ENCODE measurements at places on chromosomes 12 and 14.

GRCh38 chr12:108066583-108067577 is 62.2 kb upstream of the WSCD2 start:
- DNase-seq, result no peak

DNA sequence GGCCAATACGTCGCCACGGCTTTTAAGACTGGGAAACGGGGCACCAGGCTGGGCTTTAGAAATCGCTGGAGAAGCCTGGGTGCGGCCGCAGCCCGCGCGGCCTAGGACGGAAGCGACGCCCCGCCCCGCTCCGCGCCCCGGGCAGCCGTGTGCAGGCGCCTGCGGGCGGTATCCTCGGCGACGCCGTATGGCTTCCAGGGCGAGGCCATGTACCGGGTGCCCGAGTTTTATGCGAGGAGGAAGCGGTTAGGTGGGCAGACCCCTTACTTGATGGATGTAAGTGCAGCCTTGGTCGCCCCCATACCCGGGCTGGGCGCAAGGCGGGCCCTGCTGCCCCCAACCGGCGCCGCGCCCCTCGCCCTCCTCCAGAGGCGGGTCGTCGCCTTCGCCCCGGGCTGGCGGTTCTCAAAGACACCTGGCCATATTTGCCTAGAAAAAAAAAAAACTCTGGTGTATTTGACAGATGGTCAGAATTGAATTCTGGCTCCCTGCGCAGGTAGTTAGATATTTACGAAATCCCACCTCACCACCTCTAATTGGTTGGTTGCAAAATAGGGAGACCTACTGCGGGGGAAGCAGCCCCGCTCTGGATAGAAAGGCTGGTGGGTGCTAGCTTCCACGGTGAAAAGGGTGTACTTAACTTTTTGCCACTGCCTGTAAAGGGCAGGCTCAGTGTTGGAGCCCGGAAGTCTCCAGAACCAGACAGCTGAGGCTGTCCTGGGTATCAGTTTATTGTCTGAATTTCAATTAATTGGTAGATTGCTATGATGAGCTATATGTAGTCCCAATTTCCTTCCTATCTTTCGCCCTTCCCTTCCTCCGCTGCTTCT is at the start of gene PPP1R36:
PPP1R36 (plus strand) TSS at position 171 of the 830 bp plus-strand sequence; CDS start at position 208, 37 bp downstream.
- DNase-seq, result no peak

- DNase-seq, result no peak
Observed at GRCh38 chr14:63892265-63892664, 39.5 kb downstream of the SYNE2 start.

DNA sequence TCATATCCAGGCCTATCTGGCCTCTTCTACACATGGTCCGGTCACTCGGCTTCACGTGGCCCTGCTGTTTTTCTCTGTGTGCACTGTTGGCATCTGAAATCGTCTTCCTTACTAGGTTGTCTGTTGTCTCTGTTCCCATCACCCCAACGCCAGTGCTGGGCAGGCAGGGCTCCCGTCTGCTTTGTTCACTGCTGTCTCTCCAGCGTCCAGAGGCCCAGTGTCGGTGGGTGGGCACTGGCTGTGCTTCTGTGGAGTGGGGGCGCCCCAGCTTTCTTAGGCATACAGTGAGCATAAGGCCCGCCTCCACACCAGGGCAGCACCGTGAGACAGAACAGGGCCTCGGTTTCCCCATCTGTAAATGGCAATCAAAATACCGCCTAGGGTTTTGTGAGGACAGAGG is 153.1 kb downstream of the BCL11B start:
- DNase-seq, result no peak

- no peak for DNase-seq
Observed at GRCh38 chr12:48198672-48198971, 4.5 kb downstream of the OR10AD1 start.

- DNase-seq, result peak; percentile 28
Observed at GRCh38 chr14:69535230-69535848, 39.3 kb downstream of the CCDC177 start.

DNA sequence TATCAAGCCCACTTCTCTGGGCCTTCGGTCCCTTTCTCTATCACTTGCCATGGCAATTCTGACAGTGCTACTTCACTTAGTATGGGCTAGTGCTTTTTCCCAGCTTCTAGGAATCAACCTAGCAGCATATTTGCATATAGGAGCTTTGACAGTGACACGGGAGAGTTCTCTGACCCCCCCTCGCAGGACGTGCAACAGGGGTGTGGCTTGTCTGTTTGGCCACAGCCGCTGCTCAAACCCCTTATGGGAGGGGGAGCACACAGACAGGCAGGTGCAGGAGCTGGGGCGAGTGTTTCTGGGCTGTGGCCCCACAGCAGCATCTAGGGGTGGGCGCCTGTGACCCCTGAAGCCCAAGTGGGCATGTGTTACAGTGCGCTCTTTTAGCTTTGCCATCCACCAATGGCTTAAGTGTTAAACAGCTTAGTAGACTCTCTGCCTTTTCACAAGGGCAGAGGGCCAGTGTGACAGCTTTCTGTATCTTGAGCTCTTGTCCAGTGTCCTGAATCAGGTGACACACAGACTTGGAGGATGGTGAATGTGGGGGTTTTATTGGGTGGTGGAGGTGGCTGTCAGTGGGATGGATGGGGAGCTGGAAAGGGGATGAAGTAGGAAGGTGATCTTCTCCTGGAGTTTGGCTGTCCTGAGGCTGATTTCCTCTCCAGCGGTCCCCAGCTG is 229.3 kb downstream of the PCNX1 start:
- no peak for DNase-seq

DNA sequence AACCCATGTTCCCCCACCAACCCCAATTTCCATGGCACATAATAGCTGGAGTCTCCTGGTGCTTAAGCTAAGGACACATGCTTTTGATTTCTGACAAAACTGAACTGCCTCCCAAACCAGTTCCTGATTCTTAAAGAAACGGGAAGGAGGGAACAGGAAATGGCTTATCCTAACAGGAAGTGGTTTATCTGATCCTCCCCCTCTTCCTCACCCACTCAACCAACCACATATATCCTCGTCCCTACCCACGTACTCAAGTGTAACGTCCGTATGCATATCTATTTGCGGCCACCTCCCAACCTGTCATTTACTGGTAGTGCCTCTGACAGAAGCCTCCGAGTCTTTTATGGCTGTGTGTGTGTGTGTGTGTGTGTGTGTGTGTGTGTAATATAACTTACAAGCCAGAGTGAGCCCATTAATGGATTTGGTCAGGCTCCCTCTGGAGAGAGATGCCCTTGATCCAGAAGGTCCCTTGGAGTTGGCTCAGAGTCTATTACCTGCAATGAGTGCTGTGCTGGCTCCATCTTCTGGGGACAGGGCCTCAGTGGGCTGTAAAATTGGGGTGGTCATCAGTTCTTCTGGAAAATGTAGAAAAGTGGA is 7.7 kb downstream of the DAZAP2 start:
- DNase-seq, result peak; percentile 31

- DNase-seq, result no peak
Observed at GRCh38 chr14:51901475-51902024, 41.1 kb downstream of the GNG2 start.

GRCh38 chr12:121649819-121650353 is 19.6 kb downstream of the MORN3 start:
- DNase-seq, result no peak

GRCh38 chr14:24032727-24033418 is 18.9 kb upstream of the CARMIL3 start:
- peak; percentile 64 for DNase-seq

DNA sequence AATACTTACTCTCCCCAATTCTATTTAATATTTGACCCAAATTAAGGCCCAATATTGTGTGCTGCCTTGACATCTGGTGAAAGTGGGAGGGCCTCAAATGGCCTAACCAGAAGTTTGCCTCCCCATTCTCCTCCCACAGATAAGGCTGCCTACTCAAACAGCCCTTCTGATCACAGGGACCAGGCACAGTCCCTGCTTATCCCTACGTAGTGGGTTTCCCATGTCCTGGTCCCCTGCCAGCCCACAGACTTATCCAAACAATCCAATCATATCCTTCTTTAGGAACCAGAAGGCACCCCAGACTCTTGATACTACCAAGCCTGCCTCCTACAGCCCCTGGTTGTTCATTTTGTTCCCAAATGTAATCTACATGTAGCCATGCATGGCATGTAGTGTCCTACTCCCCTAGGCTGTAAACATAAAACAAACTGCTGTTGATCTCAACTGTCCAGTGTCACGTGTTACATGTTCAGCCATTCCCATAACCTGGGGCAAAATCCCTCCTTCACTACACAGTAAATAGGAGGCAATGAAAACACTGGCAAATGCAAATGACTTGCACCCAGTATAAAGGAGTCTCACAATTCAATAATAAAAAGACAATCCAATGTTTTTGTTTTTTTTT is 49.3 kb downstream of the EEA1 start:
- no peak for DNase-seq

- DNase-seq, result no peak
Observed at GRCh38 chr14:24147761-24148428, 597 bp downstream of the RNF31 start.

DNA sequence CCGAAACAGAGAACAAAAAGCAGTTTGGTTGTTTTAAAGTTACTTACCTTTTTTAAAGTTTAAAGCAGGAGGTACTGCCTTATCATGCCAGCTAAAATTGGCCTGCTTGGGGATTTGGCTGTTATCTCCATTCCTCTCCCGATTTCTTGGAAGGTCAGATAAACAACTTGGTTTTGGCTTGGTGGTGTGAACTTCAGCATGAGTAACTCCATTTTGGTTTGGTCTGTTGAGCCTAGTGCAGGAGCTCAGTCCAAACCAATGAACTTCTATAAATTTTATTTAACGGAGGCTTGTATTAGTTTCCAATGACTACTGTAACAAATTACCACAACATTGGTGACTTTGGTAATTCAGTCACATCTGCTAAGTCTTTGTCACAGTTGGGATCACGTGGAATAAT is 82.3 kb downstream of the PLEKHA5 start:
- no peak for DNase-seq

DNA sequence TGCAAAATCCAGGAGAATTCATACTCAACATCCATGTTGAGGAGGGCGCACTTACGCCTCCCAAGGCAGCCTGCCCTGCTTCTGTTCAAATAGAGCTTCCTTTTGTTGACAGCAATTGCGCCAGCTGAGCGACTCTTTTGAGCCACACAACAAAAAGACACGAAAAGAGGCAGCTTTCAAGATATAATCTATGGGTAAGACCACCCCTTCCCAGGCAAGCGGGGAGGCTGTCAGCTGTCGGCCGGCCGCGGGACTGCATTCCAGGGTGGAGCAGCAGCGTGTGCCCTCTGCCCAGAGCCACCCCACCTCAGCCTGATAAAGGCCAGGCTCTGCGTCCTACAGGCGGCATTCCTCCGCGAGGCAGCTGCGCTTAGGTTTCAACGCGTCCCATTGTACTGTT is 15.8 kb upstream of the STAB2 start:
- no peak for DNase-seq

DNA sequence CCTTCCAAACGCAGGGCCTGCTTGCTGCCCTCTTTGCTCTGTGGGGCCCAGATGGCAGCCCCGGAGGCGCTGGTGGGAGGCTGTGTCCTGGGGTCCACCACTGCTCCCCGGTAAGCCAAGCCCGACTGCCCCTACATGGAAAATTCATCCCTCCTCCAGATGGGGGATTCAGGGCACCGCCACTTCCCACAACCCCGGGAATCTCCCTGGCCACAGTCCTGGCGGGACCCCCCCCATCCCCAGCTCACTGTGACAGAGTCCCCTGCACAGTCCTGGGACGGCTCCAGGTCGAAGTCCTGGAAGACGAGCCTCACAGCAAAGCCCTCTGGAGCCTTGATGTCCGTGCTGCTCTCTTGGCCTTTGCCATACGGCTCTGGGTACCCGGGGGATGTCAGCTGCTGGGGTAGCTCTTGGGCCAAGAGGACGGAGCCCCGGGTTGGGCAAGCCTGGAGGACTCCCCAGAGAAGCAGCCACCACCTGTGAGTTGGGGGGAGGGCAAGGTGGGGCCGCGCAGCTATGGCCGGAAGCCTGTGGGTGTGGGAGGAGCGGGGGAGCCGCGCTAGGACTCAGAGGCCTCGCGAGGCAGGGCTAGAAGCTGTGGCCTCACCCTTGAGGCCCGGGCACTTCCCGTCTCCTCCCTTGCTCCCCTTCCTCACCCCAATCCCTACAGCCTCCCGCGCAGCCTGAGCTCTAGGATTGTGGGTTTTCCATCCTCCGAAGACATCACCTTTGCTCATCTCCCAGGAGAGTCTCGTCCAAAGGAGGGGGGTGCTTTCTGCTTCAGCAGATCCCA is 815 bp downstream of the C1RL start:
- DNase-seq, result no peak

GRCh38 chr12:31306866-31307265 is 19.1 kb downstream of the SINHCAF start:
- DNase-seq, result no peak

GRCh38 chr12:50536831-50537537 is 32.2 kb downstream of the DIP2B start:
- no peak for DNase-seq

Data from fibroblast of skin of left quadriceps (primary cell).